ENCODE measurements at places on chromosomes 7 and 10.

GRCh38 chr7:117383483-117384189 lies 43.7 kb downstream of the ASZ1 start:
- no peak for DNase-seq

GRCh38 chr10:103816431-103816830 lies 38.9 kb downstream of the SH3PXD2A start:
- DNase-seq: no peak

- DNase-seq: no peak
Observed at GRCh38 chr10:87842776-87843497, 20.4 kb downstream of the KLLN start.

DNA sequence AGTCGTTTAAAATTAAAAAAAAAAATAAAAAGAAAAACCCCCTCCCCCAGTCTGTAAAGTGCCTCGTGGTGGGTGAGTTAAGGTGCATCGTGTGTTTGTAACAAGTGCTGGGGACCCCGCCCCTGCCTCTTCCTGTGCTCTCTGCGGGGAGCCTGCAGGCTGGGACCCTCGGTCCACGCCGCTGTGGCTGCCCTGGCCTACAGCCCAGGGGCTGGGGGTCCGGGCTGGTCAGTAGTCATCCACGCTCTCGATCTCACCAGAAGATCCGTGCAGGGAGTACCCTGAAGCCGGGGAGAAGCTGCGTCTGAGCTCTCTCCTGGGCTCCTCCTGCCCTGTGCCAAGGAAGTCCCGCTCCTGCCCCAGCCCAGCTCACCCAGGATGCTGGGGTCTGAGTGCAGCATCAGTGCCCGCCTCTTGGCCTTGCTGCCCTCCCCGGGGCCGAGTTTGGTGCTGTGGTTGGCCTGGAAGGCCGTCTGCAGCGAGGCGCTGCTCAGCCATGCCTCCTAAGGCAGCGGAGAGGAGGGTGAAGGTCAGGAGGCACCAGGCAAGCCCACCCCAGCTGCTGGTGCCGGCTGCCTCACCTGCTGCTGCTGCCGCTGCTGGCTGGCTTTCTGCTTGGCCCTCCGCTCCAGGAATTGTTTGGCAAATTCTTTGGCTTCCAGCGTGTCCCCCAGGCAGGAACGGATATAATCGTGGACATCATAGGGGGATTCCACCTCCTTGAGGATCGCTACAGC lies 8.1 kb downstream of the GNB2 start:
- no peak for DNase-seq

DNA sequence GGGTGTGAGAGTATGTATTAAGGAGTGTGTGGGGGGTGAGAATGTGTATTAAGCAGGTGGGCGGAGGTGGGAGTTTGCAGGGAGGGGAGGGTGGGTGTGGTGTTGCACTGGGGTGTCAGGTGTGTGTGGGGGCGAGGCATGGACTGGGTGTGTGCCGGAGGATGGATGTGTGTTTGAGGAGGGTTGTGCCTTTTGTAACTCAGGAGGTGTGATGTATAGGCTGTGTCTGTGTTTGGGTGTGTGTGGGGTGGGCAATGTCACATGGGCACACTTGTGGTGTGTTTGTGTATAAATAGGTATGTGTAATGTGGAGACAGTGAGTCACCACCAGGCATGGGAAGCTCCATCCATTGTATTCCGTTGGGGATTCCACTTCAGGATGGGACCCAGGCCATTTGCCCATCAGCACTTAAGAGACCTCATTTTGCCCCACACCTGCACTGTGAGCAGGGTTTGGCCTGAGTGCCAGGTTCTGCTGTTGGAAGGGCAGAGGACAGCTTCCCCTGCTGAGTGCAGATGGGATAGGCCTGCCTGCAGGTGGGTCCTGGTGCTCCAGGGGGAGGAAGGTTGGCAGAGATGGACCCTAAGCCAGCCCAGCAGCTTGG lies 5.8 kb downstream of the UNC5B start:
- DNase-seq: no peak

DNA sequence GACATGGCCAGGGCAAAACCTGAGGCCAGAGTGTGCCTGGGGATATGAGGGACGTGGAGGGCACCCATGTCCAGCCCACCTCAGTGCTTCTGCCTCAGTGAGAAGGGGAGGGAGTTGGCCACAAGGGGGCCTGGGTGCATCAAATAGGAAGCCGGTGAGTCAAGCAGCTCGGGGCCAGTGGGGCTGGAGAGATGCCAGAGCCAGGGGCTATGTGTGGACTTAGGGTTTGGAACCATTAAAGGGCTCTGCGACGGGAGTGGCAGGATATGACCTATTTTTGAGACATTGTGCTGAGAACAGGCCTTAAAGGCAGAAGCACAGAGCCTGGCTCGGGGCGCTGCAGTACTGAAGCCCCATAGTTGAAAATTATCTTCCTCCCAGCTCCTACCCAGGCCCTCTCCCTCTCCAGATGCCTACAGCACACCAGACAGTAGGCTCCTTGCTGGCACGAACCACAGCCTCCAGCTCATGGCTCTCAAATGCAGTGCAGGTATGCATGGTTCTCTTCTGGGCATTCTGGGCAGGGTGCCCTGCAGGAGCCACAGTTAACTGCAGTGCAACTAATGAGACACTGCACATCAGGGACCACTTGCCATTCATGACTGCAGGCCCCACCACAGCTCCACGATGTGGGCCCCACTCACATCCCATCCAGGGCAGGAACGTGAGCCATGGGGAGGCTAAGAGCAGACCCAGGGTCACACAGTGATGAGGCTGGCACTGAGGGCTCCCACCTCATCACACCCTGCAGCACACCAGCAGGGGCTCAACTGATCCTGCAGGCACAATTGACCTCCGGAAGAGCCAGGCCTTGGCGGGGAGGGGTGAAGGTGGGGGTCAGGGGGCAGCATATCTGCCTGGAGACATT lies 7.2 kb upstream of the PGAM2 start:
- peak; percentile 31 for DNase-seq

DNA sequence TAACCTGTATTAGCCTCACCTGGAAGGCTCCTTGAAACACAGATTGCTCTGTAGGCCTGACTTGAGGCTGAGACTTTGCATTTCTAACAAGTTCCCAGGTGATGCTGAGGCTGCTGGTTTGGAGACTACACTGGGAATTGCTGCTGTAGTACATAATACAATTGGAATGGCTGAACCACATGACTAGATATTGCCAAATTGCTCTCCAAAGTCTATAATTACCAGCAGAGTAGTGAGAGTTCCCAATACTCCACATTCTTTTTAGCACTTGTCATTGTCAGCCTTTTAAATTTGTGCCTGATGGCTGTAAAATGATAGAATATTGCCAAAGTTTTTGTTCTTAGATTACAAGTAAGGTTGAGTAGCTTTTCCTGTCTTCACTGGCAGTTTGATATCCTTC lies 39.9 kb downstream of the PLEKHA8 start:
- no peak for DNase-seq

DNA sequence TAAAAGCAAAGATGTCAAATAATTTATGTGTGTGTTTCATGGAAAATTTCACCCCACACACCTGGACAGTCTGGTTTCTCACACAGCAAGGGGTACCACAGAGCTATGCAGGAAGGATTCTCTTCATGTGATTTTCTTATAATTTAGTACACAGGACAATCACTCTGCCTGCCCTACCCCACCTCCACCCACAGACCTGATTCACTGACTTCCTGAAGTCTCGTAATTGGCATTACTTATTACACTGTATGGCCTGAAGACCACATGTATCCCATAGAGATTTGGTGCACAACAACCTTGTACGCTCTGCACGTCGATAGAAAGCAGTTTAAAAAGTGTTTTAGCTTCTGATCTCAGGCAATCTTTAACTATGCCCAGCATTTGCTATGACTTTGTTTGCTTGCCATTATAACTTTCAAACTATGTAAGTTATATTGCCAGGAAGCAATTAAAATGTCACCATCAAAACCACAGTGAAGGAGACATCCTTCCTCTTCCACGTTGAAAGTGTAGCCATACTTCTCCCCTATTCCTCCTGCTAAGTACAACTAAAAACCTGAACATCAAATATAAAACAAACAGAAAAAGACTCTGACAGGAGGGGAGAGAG lies 279.4 kb upstream of the IMMP2L start:
- DNase-seq: no peak

GRCh38 chr7:135414850-135415439 lies 95.0 kb downstream of the CNOT4 start:
- peak; percentile 9 for DNase-seq

- no peak for DNase-seq
Observed at GRCh38 chr7:139959285-139959628, 103.5 kb downstream of the PARP12 start.

DNA sequence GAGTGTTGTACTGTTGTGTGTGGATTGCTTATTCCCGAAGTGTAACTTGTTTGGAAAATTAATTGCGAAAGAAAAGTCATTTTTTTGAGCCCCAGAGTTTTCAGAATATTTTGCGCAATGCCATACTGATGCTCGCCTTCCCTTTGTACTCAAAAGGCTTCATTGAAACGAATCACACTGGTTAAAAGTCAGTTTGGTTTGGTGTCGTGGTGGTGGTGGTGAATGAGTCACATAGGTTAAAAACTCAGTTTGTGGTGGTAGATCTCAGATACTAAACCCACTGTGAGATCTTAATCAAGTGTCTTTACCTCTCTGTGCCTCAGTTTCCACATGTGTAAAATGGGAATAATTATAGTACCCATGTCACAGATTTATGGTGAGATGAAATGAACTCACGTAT lies 61.1 kb upstream of the IL6 start:
- DNase-seq: no peak

DNA sequence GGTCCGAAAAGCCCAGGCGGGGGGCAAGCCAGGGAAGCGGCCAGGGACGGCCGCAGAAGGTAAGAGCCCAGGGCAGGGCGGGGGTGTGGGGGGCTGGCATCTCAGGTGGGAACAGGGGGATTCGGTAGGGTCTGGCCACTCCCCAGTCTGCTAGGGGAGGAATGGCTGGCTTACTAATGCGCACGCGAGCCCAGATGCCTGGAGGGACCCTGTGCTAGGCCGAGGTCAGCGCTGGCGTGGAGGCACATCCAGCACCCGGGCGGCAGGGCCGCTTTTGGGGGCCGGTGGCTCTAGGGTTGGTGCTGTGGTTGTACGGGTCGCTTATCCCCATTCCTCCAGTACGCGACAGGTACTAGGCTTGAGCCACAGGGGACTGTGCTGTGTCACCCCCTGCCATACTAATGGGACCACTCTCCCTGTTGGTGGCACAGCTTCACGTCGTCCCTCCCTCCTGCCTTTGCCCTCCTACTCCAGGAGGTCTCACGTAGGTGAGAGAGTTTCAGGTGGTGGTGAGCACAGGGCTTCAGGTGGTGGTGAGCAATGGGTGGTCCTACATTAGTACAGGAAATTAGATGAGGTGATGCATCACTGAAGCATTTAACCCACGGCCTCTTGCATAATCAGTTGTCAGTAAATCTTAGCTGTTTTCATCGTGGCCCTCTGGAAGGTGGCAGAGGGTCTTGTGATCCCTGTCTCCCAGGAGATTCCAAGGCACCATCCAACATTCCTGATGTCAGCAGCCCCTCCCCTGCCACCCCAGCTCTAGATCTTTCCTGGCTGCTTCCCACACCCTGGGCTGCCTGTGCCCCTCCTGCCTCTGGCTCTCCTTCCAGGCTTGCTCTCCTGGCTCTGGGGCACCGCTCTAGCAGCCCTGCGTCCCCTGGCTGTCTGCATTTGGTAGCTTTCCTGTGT lies 971 bp downstream of the AEBP1 start:
- no peak for DNase-seq

DNA sequence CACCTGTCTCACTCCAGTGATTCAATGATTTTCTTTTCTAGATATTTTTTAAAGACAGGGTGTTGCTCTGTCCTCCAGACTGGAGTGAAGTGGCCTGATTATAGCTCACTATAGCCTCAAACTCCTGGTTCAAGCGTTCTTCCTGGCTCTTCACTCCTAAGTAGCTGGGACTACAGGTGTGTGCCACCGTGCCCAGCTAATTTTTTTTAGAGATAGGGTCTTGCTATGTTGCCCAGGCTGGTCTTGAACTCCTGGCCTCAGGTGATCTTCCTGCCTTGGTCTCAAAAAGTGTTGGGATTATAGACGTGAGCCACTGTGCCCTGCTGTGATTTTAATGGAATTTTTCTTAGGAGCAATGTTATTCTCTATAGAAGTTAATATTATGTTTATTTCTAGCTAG lies 14.1 kb downstream of the NUP205 start:
- no peak for DNase-seq

GRCh38 chr10:128885573-128886555 lies 581.2 kb upstream of the MGMT start:
- no peak for DNase-seq

- DNase-seq: peak; percentile 51
Observed at GRCh38 chr7:36986948-36987724, 262.8 kb upstream of the AOAH start.

DNA sequence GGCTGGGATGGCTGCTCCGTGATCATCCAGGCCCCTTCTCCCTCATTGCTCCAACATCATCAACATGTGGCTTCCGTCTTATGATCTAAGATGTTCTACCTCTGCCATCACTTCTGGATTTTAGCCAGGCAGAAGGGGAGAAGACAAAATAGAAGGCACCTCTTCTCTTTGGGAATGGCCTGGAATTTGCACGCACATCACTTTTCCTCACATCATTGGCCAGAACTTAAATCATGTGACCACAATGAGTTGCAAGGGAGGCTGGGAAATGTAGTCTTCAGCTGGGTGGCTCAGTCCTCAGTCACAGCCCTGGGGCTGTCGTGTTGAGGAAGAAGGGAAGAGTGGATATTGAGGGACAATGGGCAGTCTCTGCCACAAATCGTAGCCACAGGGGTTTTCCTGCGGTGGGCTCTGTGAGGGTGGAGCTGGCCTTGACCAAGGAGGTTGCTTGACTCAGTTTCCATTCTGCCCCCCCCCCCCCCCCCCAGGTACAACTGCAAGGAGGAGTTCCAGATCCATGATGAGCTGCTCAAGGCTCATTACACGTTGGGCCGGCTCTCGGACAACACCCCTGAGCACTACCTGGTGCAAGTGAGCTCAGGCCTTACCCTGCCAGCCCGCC lies 50.3 kb downstream of the PALD1 start:
- DNase-seq: no peak

DNA sequence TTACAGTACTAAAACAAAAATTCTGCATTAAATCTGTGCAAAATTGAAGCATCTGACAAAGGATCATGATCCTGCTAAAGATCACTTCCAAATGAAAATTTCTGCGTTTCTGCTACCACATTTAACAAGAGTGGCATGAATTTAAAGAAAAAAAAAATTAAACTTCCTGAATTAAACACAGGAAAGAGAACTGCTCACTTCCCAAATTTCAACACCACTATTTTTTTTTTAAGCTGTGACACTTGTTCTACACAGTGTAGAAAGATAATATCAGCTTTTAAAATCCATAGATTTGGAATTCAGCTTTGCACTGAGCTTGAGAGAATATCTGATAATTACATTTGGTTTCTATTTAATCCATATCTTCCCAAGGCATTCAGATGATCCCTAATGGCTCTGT lies 73.6 kb downstream of the EPC1 start:
- no peak for DNase-seq
